ENCODE measurements at places on chromosomes 5 and 9. TPM values are rescaled to one million over a fixed set of nuclear protein-coding genes. Genes with fewer than 3 reads are reported as not detected.

The KCNT1 gene
- total RNA-seq, result 0.28 TPM

The FANCC gene
- 18.1 TPM for total RNA-seq

The SPOCK1 gene
- 10.5 TPM for total RNA-seq

The NUTM2F gene
- 0.45 TPM for total RNA-seq

DNA sequence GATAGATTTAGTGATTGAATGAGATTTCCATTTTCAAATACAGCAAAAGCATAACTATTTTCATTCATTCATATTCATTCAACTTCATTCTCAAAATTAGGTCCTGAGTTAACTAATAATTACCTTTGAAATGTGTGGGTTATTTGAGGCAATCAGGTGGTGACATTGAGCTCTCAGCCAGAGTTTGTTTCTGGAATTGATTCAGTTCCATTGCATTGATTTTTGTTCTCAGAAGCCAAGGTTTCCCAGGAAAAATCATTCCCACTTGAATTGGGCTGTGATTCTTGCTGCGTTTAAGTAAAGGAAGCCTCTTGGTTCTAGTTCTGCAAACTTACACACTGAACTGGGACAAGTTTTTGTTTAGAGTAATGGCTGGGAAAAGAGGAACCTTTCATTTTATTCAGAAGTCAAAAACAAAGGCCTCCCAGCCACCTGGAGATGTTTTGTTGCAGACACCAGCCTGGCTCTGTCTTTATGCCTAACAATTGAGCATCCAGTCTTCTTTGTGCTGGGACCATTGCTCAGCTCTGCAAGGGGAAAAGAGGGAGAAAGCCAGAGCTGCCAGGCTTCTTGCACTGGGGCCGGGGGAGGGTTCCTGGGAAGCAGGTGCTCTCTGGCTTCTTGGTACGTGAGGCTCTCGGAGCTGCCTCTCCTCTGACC is 198.6 kb downstream of the TRIO start:
- H3K4me3 ChIP-seq, result no peak overlapping the region
- DNase-seq, result peak; percentile 88
- peaks cover 29% of the 10 kb centered on the region for H3K4me1 ChIP-seq

DNA sequence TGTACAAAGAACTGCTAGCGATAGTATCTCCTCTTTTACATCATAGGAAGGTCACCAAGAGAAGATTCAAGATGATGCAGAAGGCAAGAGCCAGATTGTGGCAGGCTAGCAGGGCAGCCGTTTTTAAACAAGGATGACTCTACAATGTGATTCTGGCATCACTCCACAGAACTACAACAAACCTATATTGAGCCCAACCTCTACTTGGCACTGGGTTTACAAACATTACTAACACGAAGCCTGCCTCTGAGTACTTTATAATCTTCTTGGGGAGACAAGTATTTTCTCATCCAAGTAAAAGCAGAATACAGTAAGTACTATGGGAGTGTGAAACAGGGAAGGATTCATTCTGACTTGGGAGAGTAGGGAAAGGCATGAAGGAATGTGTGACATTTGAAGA is 448.6 kb downstream of the ZNF608 start:
- DNase-seq, result no peak
- H3K4me1 ChIP-seq, result no peaks in the 10 kb centered on the region
- H3K36me3 ChIP-seq, result 0 out of 2 replicates have a peak, but pooled peaks cover 3% of the 10 kb centered on the region
- no peak overlapping the region for H3K4me3 ChIP-seq
- H3K27me3 ChIP-seq, result no peaks in the 10 kb centered on the region
- no peak overlapping the region for H3K27ac ChIP-seq

GRCh38 chr5:20536813-20537212 is 548.8 kb upstream of the CDH18 start:
- H3K4me3 ChIP-seq, result no peak overlapping the region
- H3K36me3 ChIP-seq, result no peaks in the 10 kb centered on the region
- no peaks in the 10 kb centered on the region for H3K4me1 ChIP-seq

GRCh38 chr9:124855944-124856765 is 2.9 kb downstream of the WDR38 start:
- DNase-seq, result peak; percentile 84
- no peak overlapping the region for H3K4me3 ChIP-seq
- peaks cover 32% of the 10 kb centered on the region for H3K36me3 ChIP-seq

- no peaks in the 10 kb centered on the region for H3K4me1 ChIP-seq
- no peak overlapping the region for H3K27ac ChIP-seq
- no peaks in the 10 kb centered on the region for H3K36me3 ChIP-seq
Observed at GRCh38 chr9:113807173-113808061, 68.7 kb upstream of the ZNF618 start.

DNA sequence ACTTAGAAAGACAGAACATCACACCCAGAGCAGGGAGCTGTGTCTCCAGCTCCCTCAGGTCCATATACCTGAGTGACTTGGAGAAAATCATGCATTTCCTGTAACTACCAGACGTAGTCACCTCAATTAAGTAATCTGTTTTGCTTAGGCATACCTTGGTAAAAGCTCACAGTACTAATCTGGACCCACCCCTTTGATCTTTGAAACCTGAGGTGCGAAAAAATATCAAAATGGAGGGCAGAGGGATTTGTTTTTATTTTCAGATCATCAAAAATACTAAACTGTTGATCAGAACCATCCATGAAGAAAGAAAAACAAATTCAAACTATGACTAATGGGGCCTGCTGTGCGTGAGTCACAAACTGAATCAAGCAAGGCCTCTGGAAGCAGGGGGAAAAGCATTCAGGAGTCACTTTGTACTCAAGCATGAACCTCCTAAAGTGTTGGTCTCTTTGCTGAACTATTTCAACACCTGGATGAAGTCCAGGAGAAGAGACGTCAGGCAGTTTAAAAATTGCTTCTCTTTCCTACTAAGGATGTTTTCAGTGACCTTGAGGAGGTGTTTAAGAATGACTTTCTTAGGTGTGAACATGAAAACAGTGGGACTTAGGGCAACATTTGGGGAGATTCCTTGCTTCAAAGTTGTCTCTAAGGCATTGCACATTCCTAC is 76.3 kb downstream of the MUSK start:
- H3K4me3 ChIP-seq, result no peak overlapping the region
- no peaks in the 10 kb centered on the region for H3K27me3 ChIP-seq
- 0 out of 2 replicates have a peak, but pooled peaks cover 6% of the 10 kb centered on the region for H3K4me1 ChIP-seq
- DNase-seq, result no peak
- H3K36me3 ChIP-seq, result no peaks in the 10 kb centered on the region

DNA sequence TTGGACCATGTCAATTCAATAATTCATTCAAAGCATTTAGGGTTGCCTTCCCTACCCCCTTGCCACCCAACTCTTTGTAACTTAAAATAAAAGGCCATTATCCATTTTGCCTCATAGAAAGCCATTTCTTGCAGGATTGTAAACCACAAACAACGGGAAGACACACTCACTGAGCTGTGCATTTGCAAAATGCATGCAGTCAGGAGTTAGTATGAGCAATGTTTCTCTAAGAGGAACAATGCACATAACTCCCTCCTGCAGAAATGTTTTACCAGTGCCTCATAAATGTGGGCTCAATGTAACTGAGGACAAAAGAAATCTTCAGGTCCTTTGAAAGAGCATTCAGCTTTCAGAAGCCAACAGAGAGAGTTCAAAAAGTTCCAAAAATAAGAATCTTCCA is 98.5 kb upstream of the ABCA1 start:
- H3K27me3 ChIP-seq, result no peaks in the 10 kb centered on the region
- H3K36me3 ChIP-seq, result no peaks in the 10 kb centered on the region
- no peaks in the 10 kb centered on the region for H3K4me1 ChIP-seq
- H3K4me3 ChIP-seq, result no peak overlapping the region
- no peak for DNase-seq

- H3K27me3 ChIP-seq, result no peaks in the 10 kb centered on the region
- no peak overlapping the region for H3K4me3 ChIP-seq
- no peak overlapping the region for H3K27ac ChIP-seq
- no peaks in the 10 kb centered on the region for H3K4me1 ChIP-seq
Observed at GRCh38 chr5:16229357-16229940, 49.9 kb upstream of the MARCHF11 start.

DNA sequence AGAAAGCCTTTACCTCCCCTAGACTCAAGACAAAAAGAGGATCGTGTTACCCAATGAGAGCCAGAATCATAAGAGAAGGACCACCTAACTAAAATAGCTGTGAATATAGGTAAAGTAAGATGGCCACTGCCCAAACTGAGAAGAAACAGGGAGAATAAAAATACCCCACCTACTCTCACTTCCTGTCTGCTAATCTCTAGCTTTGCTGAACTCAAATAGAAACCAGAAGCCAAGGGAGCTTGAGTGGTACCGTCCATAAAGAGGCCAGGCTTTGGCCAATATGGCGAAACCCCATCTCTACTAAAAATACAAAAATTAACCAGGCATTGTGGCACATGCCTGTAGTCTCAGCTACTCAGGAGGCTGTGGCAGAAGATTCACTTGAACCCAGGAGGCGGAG is 123.0 kb upstream of the FST start:
- no peak overlapping the region for H3K4me3 ChIP-seq
- no peak for DNase-seq
- H3K36me3 ChIP-seq, result no peaks in the 10 kb centered on the region
- H3K27me3 ChIP-seq, result no peaks in the 10 kb centered on the region
- H3K27ac ChIP-seq, result no peak overlapping the region

DNA sequence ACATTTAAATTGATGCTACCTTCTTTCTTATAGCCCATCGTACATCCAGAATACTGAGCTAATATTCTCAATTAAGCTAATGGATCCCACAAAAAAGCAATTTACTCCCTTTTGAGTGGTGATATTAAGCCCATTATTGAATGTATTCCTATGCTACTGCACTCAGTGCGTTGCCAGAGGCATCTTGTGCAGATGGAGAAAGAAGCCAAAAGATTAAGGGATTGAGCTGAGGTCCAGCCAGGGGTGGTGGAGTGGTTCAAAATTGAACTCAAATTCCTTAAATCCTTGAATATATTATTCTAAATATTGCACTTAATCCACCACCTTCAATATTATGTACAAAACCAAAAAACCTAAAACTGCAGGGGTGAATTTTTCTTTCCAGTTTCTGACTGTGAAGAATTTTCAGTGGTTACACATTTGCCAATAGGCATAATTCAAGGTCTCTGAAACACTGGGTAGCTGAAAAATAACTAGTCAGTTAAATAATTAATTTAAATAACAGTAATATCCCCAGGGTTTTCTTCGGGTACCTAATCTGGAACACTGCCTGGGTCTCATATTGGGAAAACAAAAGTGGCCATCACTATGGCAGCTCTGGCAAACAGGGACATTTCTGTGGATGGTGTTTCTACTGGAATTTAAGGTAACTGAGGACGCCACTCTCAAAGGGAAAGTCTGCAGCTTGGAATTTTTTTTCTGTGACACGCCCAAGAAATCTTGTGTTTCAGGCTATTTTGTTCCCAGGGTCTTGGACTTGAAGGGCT is 6.2 kb upstream of the LIFR start:
- DNase-seq, result no peak
- H3K27ac ChIP-seq, result no peak overlapping the region
- H3K4me3 ChIP-seq, result no peak overlapping the region
- no peaks in the 10 kb centered on the region for H3K36me3 ChIP-seq
- H3K27me3 ChIP-seq, result no peaks in the 10 kb centered on the region

GRCh38 chr9:113599646-113600022 is 136.1 kb downstream of the RGS3 start:
- peaks cover 20% of the 10 kb centered on the region for H3K4me1 ChIP-seq
- no peaks in the 10 kb centered on the region for H3K36me3 ChIP-seq
- DNase-seq, result peak; percentile 68
- H3K27ac ChIP-seq, result no peak overlapping the region
- H3K4me3 ChIP-seq, result no peak overlapping the region
- H3K27me3 ChIP-seq, result no peaks in the 10 kb centered on the region

- no peak overlapping the region for H3K4me3 ChIP-seq
- no peak for DNase-seq
- no peaks in the 10 kb centered on the region for H3K27me3 ChIP-seq
- no peaks in the 10 kb centered on the region for H3K36me3 ChIP-seq
Observed at GRCh38 chr5:135063056-135063445, 29.0 kb upstream of the PITX1 start.

DNA sequence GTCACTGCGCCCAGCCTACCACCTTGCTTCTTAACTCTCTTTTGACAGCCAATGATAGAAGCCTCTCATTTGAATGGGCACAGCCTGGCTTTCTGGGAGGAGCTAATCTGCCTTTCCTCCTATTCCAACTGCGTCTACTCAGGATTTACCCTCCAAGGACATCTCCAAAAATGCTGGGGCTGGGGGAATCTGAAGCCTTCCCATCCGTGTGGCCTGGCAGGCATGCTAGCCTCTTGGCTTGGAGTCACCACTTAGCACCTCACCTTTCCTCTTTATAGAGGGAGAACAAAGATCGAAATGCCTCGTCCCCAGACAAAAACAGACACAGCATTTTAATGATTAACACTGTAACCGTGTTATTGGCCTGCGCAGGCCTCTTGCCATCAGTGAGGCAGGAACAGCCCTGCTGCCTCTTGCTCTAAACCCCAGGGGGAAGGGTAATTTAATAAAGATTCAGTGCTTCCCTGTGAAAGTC is 108.2 kb upstream of the KLF4 start:
- no peak overlapping the region for H3K4me3 ChIP-seq
- no peak for DNase-seq
- no peaks in the 10 kb centered on the region for H3K4me1 ChIP-seq
- H3K36me3 ChIP-seq, result no peaks in the 10 kb centered on the region
- no peak overlapping the region for H3K27ac ChIP-seq
- H3K27me3 ChIP-seq, result no peaks in the 10 kb centered on the region

Data from GM23338 (cell line).